ENCODE measurements at places on chromosomes 1 and 21.

DNA sequence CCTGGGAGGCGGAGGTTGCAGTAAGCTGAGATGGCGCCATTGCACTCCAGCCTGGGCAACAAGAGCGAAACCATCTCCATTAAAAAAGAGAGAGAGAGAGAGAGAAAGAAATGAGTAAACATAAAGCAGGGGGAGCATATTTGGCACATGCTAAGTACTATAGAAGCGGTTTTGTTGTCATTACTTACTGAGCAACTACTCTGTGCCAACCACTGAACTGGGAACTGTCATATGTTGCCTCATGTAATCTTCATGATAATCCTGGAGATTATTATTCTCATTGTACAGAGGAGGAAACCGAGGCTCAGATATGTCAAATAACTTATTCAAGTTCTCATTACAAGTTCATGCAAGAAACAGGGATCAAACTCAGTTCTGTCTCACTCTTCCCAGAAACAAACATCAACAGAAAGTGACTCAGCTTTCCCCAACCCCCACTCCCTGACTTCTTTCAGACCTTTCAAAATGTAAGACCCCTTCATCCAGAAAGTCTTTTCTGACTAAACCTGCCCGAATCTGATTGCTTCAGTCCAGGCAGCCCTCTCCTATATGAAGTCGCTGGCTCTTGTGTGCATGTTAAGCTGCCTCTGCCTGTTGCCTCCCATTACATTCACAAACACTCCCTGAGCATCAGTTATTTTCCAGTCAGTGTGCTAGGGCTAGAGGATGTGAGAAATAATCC lies 23.5 kb downstream of the LAMB3 start:
- DNase-seq, result no peak

DNA sequence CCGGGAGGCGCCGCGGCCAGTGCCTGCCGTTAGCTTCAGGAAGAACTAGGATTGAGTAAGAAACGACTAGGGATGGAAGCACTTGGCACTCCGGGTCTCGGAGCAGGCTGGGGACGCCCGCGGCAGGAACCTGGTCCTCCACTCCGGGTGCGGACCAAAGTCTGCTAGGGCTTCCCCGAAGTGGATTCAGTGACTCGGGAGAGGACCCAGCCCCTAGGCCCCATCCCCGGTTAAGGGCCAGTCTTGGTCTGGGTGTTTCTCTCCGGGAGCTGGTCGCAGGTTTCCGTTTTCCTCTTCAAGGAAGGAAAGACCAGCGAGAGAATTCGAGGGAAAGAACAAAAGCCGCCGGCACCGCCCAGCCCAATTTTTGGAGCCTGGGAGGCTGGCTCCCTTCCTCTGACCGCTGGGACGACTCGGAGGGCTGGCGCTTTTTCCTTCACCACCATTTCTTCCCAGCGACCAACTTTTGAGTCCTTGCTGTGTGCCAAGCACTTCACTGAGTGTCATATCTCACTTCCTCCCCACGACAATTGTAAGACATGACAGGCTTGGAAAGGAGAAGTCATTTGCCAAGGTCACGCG lies 16.8 kb upstream of the STMN1 start:
- DNase-seq, result no peak

DNA sequence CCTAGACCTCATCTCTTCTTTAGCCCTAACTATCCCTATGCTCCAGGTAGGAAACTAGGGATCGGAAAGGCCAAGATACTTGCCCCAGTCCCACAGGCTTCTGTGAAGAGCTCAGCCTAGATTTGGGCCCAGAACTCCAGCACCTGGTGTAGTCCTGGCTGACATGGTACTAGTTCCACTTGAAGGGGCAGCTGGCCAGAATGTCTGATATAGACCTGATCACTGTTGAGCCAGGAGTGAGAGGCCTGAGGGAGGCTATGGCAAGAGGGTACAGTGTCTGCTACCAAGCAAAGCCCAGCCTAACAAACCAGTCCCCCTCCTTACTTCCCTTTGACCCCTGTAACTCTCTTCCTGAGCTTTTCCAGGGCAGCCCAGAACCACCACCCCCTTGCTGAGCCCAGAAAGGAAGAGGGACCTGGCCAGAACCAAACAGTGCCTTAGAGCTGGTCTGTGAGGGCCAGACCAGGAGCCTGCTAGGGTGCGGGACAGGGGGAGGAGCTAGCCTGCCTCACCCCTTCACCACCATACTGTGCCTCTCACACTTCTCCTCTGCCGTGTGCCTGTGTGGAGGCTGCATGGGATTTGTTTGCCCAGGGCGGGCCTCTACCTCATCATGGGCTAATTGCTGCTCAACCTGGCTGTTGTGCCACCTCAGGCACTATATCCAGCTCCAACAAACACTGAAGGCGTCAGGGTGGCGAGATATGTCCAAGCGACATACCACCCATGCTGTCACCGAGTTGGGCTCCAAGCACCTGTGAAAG lies 10.9 kb downstream of the POMGNT1 start:
- peak; percentile 96 for DNase-seq

DNA sequence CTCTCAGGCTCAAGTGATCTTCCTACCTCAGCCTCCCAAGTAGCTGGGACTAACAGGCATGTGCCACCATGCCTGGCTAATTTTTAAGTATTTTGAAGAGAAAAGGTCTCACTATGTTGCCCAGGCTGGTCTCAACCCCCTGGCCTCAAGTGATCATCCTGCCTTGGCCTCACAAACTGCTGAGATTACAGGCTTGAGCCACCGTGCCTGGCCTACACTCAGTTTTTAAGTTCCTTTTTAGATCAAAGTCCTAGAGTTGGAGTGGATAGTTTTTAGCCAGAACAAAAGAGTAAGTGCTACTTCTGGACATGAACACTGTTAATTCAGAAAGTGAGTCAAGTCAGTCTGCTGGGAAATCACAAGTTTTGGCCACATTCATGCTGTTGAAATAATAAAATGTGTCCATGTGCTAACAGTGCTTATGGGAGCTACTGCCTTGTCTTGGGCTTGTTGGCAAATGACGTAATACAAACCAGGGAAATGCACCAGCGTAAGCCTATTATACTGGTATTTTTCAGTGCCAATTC lies 84.2 kb downstream of the NDUFS5 start:
- peak; percentile 94 for DNase-seq

DNA sequence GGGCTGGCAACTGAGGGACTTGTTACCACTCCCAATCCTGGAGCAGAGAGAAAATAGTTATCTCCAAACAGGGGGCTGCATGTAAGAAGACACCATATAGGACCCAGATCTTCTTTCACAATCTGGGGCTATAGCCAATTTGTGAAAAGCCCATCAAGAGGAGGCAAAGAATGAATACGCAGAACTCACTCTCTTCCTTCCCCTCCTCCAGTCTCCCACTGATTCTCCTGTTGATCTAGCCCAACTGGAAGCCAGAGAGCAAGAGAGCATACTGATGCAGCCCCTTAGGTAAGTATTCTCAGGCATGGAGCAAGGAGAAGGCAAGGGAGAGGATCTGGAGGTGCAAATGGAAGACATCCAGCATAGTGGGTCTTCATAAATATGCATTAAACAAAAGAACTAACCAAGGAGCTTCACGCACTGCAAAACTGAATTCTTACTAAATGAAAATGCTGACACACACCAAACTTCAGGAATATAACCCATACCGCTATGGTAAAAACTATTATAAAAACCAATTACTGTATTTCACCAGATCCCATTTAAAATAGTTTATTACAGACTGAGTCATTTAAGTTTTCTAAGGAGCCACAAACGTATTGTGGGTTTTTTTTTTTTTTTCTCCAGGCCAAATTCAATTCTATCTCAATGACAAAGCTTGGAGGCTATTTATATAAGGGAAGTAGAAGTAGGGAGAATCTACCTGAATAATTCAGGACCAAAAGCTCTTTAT lies 15.5 kb upstream of the HMGB4 start:
- DNase-seq, result no peak

GRCh38 chr21:38409907-38410306 lies 88.4 kb downstream of the ERG start:
- no peak for DNase-seq

- DNase-seq, result peak; percentile 27
These were observed 92.9 kb upstream of the FGGY start for GRCh38 chr1:59204001-59204400.

- no peak for DNase-seq
These were observed 57.9 kb upstream of the SLC5A9 start for GRCh38 chr1:48164571-48164970.
